ENCODE measurements at places on chromosomes 11 and 22.

DNA sequence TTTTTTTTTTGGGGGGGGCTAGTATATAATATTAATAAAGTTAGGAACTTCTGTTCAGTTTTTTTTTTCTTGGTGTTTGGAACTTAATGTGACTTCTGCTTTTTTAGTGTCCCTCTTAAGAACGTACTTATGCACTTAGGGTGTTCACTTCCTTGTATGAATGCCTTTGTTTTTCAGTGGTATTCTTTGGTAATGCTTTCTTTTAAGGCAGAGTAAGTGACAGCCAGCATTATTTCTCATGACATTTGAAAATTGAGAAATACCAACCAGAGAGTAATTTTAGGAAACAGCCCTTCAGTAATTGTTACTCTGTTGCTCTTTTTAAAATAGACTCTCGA lies 2.4 kb downstream of the GRK3 start:
- H3K36me3 ChIP-seq: no peaks in the 10 kb centered on the region
- H3K4me3 ChIP-seq: no peak overlapping the region
- no peak for DNase-seq
- peaks cover 26% of the 10 kb centered on the region for H3K4me1 ChIP-seq
- H3K27ac ChIP-seq: no peak overlapping the region

DNA sequence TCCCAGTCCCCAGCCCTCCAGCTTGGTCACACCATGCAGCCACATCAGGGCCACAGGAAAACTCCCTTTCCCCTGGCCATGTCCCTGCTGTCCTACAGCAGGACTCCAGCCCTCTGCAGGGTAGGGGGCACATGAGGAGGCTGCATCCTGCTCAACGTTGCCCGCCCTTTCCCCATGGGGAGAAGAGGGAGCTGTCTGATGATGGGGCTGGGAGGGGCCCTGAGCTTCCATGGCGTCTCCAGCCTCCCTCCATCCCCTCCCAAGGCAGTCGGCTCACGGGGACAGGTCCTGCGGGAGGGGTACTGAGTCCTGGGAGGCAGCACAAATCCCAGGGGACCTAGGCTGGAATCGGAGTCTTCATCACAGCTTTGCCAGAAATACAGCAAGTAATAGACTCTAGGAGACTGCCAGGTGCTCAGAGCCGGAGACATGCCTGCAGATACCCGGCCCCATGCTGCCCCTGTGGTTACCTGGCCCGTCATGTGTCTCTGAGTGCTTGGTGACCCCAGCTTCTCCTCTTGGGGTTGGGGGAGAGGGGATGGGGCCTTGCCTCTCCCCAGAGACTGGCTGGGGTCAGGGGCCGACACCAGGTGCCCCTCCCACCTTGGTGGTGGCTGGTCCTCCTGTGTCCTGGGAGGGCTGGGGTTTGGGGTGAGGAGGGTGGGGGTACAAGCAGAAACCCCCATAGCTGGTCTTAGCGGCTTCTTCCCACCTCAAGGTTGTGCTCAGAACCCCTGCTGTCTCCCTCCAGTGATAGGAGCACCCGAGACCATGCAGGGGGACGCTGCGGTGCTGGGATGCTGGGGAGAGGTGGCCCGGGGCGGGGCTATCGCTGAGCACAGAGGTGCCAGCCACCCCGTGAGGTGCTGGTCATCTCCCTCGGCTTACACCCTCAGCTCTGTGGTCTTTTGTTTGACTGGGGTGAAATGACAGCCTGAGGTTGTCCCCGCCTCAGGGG lies 2.3 kb downstream of the MRGPRE start:
- no peak overlapping the region for H3K27ac ChIP-seq
- no peak for DNase-seq
- no peaks in the 10 kb centered on the region for H3K36me3 ChIP-seq
- H3K27me3 ChIP-seq: peaks cover 29% of the 10 kb centered on the region
- H3K4me3 ChIP-seq: no peak overlapping the region

DNA sequence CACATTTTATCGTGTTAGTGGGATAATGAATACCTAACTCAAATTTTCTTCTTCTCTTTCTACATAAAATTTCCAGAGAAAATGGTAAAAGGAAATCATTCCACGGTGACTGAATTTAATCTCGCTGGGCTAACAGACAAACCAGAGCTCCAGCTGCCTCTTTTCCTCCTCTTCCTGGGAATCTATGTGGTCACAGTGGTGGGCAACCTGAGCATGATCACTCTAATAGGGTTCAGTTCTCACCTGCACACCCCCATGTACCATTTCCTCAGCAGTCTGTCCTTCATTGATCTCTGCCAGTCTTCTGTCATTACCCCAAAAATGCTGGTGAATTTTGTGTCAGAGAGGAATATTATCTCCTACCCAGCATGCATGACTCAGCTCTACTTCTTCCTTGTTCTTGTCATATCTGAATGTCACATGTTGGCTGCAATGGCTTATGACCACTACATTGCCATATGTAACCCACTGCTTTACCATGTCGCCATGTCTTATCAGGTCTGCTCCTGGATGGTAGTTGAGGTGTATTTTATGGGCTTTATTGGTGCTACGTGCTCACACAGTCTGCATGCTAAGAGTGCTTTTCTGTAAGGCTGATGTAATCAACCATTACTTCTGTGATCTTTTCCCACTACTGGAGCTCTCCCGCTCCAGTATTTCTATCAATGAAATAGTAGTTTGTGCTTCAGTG lies 24.1 kb downstream of the OR10D3 start:
- no peaks in the 10 kb centered on the region for H3K36me3 ChIP-seq
- no peak for DNase-seq

DNA sequence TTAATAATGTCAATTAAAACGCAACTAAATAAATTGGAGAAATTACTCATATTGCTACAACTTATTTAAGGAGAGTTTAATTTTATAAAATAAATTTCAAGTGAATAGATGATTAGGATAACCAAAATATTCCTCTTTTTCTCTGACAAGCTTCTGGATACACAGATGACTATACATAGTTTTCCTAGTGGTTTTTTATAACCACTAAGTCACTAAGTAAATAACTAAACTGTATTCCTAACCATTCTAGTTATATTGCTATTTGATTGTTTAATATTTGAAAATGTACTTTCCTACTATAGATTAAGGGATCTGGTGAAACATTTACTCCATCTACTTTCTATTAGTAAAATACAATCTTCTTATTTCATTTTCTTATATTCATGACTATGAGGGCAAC lies 4.7 kb upstream of the ANGPTL5 start:
- H3K27me3 ChIP-seq: no peaks in the 10 kb centered on the region
- no peak for DNase-seq
- H3K4me1 ChIP-seq: peaks cover 5% of the 10 kb centered on the region
- H3K36me3 ChIP-seq: peaks cover 2% of the 10 kb centered on the region
- H3K4me3 ChIP-seq: no peak overlapping the region

- H3K27me3 ChIP-seq: peaks cover 7% of the 10 kb centered on the region
- H3K36me3 ChIP-seq: no peaks in the 10 kb centered on the region
- peak within 1 kb of the TSS; percentile 94 for H3K27ac ChIP-seq
- peaks cover 56% of the 10 kb centered on the region for H3K4me1 ChIP-seq
- peak within 1 kb of the TSS; percentile 83 for H3K4me3 ChIP-seq
These were observed at the start of gene CLCF1 for GRCh38 chr11:67372993-67373647. Gene CLCF1, minus strand, starts transcription at chr11:67373598. Its CDS starts 59 bp downstream, at chr11:67373539.

DNA sequence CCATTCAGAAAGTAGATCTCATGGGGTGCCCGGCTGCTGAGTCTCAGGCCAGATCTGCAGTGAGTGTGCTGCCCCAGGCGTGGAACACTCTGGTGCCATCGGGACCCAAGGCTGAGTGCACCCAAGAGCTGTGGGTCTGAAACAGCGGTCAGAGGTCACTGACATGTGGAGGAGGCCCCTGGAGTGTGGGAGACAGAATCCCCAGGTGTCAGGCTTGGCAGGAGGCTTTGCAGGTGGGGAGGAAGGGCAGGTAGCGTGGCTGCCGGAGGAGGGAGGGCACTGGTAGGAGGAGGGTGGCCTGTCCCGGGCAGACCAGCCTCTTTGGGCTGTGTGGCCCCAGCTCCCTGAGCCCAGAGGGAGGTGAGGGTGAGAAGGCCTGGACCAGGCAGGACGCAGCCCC lies 31.7 kb upstream of the KRTAP5-6 start:
- no peak overlapping the region for H3K4me3 ChIP-seq
- peak overlapping the region; percentile 47 for H3K27ac ChIP-seq
- DNase-seq: no peak
- H3K36me3 ChIP-seq: no peaks in the 10 kb centered on the region
